ENCODE measurements at places on chromosomes 4 and X.

- no peak for DNase-seq
Measured at GRCh38 chr4:36665985-36666527, 384.6 kb downstream of the DTHD1 start.

DNA sequence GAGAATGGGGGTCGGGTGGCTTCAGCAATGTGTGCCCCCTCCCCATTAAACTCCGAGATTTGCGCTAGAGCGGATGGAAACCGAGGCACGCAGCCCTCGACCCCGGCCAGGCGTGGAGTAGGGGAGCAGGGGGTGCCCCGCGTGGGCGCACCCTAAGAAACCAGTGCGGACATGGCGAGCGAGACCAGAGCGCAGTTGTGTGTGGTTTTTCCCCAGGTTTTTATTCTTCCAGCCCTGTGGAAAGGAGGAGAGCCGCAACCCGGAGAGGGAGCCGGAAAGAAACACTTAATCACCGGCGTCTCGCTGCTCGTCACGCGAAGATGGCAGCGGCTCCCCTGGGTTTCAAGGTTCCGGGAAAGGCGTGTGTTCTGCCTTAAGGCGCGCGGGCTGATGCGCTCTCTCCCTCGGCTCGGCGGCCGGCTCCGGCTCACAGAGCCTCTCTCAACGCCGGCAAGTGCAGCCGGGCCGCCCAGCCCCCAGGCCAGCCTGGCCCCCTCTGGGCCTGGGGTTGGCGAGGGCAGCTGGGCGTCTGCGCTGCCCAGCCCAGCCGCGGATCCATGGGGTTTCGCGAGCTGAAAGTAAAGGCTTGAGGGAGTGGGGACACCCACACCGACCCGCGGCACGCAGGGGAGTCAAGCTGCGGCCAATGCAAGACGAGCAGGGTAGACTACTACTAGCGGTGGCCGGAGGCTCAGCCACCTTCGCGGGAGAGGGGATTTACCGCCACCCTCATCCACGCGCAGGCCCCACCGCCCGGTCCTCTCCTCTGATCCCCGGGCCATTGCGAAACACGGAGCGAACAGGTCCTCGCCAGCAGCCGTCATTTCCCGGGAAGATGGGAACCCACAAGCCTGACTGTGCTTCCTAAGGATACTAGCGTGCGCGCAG is 74.0 kb upstream of the BCOR start:
- DNase-seq, result no peak

- no peak for DNase-seq
Measured at GRCh38 chr4:127174616-127175015, 458.1 kb upstream of the INTU start.

DNA sequence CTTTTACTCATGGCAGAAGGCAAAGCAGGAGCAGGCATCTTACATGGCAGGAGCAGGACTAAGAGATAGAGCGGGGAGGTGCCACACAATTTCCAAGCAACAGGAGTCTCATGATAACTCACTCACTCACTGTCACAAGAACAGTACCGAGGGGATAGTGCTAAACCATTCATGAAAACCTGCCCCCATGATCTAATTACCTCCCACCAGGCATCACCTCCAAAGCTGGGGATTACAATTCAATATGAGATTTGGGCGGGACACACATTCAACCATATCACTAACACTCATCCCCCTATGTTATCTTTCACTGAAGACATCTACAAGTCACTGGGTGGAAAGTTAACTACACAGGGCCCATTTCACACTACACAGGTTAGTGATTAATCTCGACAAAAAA is 25.4 kb upstream of the GLRB start:
- no peak for DNase-seq

GRCh38 chr4:103076747-103077347 is at the start of gene SLC9B2:
SLC9B2 (minus strand) TSS chr4:103076761; CDS start chr4:103067550, 9,211 bp downstream.
- DNase-seq, result no peak

GRCh38 chr4:54091637-54092404 is 8.1 kb upstream of the GSX2 start:
- peak; percentile 65 for DNase-seq

DNA sequence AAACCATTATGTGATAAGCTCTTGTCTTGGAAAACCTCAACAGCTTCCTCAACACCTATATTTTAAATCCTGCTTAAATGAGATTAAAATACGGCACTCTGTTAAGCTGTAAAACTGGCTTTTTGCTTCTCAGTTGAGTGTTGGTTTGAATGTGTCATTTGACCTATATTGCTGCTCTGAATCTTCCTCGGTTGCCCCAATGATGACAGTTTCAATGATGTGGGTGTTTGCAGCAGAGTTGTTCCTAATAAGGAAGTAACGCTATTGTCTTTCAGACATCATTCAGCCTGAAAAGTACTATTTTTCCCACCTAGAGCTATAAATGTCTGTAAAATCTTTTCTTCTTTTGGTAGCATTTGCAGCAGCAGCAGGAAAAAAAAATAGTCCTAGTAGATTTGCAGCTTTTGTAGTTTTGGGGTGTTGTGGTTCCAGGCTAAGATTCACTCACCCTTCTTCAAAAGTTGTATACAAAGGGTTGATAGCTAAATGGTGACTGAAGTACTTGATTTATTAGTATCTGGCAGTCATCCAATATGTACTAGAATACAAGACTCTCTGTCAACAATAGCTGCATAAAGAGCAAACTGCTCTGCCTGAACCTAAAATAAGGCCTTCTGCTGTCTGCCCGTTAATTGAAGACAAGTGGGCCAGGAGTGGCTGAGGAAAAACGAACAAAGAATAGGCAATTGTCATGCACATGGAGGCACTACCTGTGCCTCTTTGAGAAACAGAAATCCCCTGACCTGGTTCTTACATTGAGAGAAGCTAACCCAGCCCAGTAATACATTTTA is 333.1 kb downstream of the IL1RAPL1 start:
- DNase-seq, result no peak

DNA sequence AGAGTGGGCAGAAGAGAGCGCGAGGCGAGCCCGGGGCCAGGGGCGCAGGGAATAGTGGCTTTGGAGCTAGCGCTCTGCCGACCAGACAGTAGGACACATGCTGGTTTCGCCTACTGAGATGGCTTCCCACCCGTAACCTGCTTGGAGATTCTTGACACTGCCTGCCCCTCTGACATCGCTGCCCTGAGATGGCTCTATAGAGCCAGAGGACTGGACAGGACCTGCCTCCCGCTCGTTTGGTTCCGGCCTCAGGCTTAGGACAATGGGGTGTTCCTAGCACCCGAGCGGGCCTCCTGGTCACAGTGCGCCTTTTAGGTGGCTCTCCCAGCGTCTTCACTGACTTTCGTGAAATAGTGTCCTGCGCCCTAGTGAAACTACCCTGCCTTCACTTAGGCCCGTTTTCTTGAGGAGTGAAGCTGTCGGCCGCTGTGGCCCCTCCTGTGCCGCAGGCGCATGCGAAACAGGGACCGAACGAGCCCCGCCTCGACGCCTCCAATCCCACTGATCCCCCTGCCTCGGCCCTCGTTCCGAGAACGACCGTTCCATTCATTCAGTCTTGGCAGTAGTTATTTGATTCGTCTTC is 608 bp downstream of the TAF1 start:
- DNase-seq, result peak; percentile 4

- no peak for DNase-seq
Measured at GRCh38 chr4:1285151-1285789, 4.4 kb upstream of the MAEA start.

DNA sequence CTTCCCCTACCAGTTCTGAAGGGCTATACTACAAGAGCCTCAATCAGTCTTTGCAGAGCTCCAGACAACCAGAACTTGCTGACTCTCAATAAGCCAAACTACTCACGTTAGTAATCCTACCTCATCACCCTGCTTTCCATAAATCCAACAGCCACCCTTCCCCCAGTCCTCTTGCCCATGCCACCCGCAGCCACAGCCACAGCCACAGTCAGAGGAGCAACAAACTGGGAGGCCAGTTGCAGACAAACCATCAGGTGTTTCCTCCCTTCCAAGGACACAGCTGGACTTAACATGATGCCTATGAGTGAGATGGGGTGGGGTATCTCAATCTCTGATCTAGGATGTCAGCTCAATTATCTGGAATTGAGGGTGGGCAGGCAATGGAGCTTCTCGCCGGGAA is 1.0 kb downstream of the GABRA3 start:
- DNase-seq, result no peak

DNA sequence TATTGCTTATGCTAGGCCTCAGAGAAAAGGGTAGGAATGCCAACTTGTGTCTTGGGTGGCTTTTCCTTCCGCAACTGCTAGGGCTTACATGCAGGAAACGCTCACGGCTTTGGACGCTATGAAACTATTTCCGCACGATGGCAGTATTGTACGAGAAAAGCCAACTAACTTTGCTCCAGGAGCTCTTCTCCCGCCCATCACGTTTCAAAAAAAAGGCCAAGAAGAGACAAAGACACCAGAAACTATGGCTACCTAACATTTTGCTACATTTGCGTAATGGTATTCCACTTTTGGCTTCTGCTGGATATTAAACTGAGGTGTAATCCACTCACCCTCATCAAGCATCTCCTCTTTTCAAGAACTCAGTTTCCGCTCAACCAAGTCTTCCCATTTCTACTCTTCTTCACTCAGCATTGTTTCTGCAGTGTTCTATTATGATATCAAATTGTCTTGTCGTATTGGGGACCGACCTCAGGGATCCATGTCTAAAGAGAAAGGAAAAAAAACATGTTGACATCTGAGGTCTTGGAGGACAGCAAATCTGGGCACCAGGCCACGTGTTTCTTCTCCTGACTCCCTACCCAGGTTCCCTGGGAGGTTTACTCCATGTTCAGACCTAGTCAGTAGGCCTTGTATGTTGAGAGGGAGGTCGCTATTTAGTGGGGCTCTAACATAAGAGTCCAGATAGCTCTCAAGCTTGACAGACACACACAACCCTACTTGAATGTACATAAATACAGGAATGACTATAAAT is 239.4 kb upstream of the STK26 start:
- no peak for DNase-seq

GRCh38 chrX:47361538-47362511 is 8.6 kb upstream of the ZNF157 start:
- DNase-seq, result no peak

DNA sequence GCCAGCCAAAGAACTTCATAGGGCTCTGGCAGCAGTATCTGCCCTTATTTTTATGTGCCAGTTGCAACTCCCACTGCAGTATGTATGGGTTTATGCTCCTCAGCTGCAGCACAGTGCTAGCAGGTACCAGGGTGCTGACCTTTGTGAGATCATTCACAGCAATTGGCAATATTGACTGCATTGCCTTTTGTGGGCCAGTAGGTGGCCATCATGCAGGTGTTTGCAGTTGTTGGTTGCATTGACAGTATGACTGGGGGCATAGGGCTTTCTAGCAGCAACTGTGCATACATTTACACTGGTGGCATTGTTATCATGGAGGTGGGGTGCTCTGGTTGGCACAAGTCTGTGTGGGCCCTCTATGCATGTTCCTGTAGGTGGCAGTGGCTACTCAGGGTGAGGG is 42.5 kb downstream of the FAAH2 start:
- no peak for DNase-seq

- DNase-seq, result no peak
Measured at GRCh38 chrX:112164420-112164819, 81.8 kb upstream of the TRPC5 start.

DNA sequence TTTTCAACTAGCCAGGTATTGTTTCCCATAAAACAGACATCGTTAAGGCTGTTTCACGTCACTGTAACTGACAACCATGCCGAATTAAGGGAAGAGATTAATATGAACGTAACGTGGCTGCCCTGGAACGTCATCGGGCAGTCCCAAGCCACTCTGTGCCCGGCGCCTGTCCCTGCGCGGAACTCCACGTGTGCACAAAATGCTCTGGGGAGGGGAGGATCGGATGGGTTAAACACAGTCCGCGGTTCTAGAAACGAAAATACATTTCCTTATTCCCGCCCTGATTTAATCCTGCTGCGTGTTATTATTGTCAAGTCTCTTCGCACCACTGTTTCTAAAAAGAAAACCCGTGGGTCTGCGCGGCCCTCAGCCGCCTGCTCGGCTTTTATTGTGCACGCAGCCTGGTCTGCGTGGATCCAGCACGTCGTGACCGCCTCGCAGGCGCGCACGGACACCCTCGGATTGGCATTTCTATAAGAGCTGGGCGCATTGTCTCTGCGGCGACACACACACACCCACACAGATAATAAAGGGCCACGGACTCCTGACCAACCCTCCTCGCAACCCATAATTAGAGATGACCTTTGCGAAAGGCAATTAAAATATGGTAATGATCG is 69.6 kb upstream of the BCOR start:
- no peak for DNase-seq

- DNase-seq, result no peak
Measured at GRCh38 chr4:122131562-122132157, 20.5 kb upstream of the BLTP1 start.

DNA sequence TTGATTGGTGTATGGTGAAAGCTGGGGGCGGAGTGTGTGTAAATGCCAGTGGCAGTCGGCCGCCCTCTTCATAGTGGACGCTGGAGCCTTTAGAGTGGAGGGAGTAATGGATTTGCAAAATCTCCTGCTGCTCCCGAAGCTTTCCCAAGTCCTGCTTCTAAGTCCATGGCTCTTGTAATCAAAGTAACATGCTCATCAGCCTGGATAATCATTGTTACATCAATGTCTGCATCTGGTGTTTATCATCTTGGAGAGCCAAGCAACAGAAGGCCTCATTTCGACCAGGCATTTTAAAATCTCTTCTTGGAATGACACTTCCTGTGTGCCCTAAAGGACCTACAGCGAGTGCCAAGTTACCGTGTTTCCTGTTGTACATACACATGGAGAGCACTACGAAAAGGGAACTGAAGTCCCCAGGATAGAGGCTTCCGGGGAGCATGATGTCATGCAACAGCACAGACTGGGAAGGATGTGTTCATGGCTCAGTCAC is 32.2 kb downstream of the UNC5C start:
- no peak for DNase-seq

DNA sequence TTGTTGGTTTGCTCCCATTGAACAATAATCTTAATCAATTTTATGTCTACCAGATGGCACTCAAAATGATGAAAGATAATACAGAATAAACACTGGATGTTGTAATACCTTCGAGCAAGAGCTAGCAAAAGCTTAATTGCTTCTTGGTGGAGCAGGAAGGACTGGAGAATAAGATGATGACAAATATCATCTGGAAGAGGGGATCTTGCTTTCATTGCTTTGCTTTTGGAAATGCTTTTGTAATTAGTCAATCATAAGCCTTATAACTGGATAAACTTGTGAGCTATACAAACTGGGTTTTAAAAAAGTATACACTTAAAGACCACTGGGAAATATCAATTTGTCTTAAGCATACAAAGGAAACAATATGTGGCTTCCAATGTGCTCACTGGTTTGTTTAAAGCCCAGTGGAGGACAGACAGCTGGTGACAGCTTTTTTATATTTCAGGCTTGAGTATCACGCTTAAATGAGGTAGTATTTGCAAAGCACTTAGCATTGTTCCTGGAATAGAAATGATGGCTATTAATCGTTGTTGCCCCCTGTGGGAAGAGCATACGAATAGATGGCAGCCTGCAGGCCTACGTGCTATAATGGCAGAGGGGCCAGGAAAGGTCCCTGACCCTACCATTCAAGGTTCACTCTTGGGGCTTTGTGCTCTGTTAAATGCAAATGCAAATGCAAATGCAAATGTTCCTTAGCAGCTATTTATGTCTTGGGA is 61.2 kb downstream of the TMEM150C start:
- DNase-seq, result no peak

GRCh38 chr4:26863512-26863911 is 2.9 kb downstream of the STIM2 start:
- DNase-seq, result no peak

GRCh38 chr4:48033412-48033811 is 16.8 kb downstream of the NIPAL1 start:
- no peak for DNase-seq

GRCh38 chrX:24805201-24805600 is 111.5 kb downstream of the POLA1 start:
- DNase-seq, result no peak
